Osteoblast (primary cell): ENCODE measurements at places on chromosomes 13 and 19. TPM values are rescaled to one million over a fixed set of nuclear protein-coding genes. Genes with fewer than 3 reads are reported as not detected.

GRCh38 chr19:58203814-58204475, 21.1 kb downstream of the ZNF274 start:
- peak; percentile 67 for DNase-seq

DNA sequence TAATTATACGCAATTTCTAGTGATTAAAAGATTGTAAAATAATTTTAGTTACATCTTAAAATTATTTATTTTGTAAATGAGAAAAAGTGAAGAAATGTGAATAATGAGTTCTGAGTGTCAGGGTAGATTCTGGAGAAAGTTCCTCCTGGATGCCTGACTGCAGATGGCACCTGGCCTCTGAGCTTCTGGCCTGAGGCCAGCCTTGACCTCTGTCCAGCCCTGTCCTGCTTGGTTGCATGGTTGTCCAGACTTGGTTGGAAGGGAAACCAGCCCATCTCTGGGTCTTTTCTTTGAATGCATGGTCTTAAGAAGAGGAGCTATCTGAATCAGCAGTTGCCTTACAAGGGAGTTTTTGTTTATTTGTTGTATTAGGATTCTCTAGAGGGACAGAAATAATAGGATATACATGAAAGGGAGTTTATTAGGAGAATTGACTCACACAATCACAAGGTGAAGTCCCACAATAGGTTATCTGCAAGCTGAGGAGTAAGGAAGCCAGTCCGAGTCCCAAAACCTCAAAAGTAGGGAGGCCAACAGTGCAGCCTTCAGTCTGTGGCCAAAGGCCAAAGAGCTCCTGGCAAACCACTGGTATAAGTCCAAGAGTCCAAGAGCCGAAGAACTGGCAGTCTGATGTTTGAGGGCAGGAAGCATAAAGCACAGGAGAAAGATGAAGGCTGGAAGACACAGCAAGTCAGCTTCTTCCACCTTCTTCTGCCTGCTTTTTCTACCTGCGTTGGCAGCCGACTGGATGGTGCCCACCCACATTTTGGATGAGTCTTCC, 385.8 kb downstream of the ZNF536 start:
- DNase-seq, result no peak

GRCh38 chr19:35095667-35096368, 19.8 kb upstream of the FXYD3 start:
- peak; percentile 71 for DNase-seq

DNA sequence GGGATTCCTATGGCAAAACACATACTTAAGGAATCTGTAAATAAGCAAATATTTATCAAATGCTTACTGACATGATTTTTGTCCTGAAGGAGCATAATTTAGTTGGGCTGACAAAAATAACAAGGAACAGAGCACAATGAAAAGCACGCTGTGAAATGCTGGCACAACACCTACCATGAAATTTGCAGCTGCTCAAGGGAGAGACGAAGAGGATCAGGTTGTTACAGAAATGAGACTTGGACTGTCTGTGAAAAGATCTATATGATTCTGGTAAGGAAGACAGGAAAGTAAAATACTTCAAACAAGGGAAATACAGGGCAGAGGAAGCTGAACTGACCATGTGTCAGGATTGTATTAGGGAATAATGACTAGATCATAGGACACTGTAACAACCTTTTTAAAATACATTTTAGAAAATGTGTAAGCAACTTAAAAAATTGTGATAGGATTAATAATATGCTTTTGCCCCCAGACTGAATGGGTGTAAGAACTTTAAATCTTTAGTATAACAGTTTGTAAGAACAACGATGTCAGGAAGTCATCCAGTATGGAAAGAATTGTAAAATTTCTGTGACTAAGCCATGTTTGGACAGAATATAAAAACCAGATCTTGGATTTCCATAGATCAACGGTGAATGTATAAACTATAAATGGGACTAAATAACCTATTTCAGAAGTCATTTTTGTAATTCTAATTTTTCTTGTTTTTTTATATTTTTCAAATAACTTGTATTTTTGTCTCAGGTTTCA, 1556.0 kb downstream of the EFNB2 start:
- no peak for DNase-seq

GRCh38 chr19:23991170-23991569, 76.5 kb downstream of the ZNF726 start:
- no peak for DNase-seq

SPTBN4 gene
- 0.72 and 1.2 TPM in 2 replicates for total RNA-seq

- no peak for DNase-seq
Observed at GRCh38 chr19:23783636-23784035, 24.9 kb upstream of the ZNF681 start.

PGLYRP1 gene
- not detected in 2 replicates for total RNA-seq
